ENCODE measurements at places on chromosomes 7 and 10. TPM values are rescaled to one million over a fixed set of nuclear protein-coding genes. Genes with fewer than 3 reads are reported as not detected.

Gene SEMA3E
- 883 TPM for total RNA-seq

Gene AGFG2
- total RNA-seq, result 8.5 TPM

Gene INTS1
- total RNA-seq, result 120 TPM

Gene GBX1
- total RNA-seq, result not detected

Gene SNX10
- total RNA-seq, result 13.2 TPM

Gene CRYGN
- total RNA-seq, result 3.9 TPM

Gene ITPRID1
- 4.6 TPM for total RNA-seq

Gene SMO
- 41.1 TPM for total RNA-seq

Gene FOXI2
- 1.3 TPM for total RNA-seq

Gene RASSF4
- total RNA-seq, result 11.7 TPM

Gene NPM3
- 82.2 TPM for total RNA-seq

Gene AGR2
- not detected for total RNA-seq

Gene RBM28
- 29.2 TPM for total RNA-seq

Gene GPR15LG
- total RNA-seq, result not detected

Gene PNLIPRP3
- not detected for total RNA-seq

Gene HOXA10
- not detected for total RNA-seq

Gene DNAH11
- 0.99 TPM for total RNA-seq

Gene ELFN1
- 5.0 TPM for total RNA-seq

Gene MBL2
- not detected for total RNA-seq

Gene RADIL
- total RNA-seq, result 41.7 TPM

Gene MINPP1
- total RNA-seq, result 32.1 TPM

- no peak for DNase-seq
Observed at GRCh38 chr7:91657483-91658071, 222.9 kb downstream of the MTERF1 start.

GRCh38 chr10:58107506-58107905 is 160.2 kb downstream of the IPMK start:
- no peak for DNase-seq

DNA sequence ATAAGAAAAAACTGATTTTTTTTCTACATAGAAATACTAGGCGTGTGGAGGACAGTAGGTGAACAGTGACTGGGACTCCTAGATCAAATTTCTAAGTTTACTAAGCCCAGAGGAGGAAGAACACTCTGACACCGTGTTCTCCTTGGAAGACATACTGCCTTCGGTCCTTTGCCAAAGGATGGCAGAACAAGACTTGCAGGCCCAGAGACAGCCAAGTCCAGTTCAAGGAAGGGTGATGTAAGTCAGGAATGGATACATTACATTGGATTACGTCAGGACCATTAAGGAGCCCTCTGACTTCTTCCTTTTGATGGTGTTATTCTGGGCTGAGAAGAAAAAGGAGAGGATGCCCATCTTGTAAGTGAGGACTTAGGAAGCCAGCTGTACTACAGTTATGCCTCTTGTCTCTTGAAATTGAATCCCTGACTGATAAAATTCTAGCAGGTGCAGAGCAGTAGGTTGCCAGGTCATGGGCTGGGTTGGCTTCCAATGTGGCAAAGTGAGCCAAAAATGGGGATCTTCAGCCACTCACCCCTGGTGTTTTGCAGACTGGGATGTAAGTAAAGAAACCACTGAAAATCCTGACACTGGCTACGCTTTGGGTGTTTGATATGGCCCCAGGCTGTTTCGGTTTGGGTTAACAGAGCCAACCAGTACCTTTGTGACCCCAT is 45.1 kb downstream of the RELN start:
- no peak for DNase-seq

GRCh38 chr7:13288516-13288915 is 601.1 kb downstream of the ARL4A start:
- no peak for DNase-seq

GRCh38 chr10:101834341-101834740 is 9.3 kb downstream of the KCNIP2 start:
- no peak for DNase-seq

DNA sequence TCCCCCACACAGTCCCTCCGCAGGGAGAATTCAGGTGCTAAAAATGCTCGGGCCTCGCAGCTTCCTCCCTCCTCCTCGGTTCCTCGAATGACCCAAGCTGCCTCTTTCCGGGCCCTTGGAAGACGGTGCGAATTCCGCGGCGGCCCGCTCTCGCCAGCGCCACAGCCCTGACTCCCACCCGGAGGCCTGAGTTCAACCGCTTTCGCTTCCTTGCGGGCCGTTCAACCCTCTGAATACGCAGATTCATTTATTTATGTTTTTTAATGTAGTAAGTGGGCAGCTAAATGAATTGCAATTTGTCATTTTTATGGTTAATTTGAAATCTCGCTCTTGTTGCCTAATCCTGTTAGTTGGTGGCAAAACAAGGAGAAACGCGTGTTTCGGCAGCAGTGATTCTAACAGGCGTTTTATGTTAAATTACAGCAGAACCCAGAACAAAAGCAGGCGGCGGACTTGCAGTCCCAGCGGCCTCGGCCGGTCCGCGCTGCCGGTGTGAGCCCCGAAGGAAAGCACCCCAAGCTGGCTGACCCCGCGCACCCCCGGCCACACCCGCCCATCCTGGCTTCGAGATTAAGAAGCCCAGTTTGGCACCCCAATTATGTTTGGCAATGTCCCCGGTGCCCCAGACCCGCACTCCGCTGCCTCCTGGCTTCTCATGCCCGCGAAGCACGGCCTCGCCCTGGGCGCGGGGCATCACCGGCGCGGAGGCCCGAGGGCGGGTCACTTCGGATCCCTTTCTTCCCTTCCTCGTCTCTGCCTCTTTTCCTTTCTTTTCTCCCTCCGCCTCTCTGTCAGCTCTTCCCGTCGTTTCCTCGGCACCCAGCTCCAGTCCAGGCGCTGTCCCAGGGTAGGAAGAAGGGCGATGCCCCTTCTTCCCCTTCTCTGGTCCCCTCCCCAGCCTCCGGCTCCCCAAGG is 75.9 kb downstream of the INSIG1 start:
- DNase-seq, result peak; percentile 69

GRCh38 chr10:71547312-71547711 is 150.6 kb downstream of the CDH23 start:
- no peak for DNase-seq

GRCh38 chr7:102866535-102867215 is 46.1 kb upstream of the LRRC17 start:
- no peak for DNase-seq

DNA sequence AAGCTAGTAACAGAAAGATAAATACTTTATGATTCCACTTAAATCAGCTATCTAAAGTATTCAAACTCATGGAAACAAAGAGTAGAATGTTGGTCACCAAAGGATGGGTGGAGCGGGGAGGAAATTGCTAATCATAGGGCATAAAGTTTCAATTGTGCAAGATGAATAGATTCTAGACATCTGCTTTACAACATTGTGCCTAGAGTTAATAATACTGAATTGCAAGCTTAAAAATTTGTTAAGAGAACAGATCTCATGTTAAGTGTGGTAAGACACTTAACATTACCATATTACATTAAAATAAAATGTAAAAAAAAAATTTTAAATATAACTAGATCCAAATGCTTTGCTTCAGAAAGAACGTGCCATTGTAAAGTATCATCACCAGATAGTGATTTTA is 411.1 kb upstream of the MBL2 start:
- DNase-seq, result no peak

- DNase-seq, result no peak
Observed at GRCh38 chr7:104950754-104951153, 63.3 kb upstream of the KMT2E start.

- peak; percentile 81 for DNase-seq
Observed at GRCh38 chr10:80537736-80538480, at the start of gene SH2D4B. Gene SH2D4B, plus strand, starts transcription at chr10:80537902. Its CDS starts 430 bp downstream, at chr10:80538332.

GRCh38 chr10:91689731-91690168 is 56.9 kb upstream of the PPP1R3C start:
- no peak for DNase-seq

- DNase-seq, result peak; percentile 71
Observed at GRCh38 chr7:92461027-92462003, 14.0 kb downstream of the GATAD1 start.

DNA sequence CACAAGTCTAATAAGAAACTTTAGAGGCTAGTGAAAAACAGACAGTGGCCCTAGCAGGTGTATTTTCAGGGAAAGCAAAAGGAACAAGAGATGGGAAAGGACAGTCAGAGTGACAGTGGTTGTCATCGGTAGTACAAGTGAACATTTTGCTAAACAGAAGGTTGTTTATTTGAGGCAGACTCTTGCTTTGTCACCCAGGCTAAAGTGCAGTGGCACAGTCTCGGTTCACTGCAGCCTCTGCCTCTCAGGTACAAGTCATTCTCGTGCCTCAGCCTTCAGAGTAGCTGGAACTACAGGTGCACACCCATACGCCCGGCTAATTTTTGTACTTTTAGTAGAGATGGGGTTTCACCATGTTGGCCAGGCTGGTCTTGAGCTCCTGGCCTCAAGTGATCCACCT is 195.8 kb downstream of the RELN start:
- DNase-seq, result no peak

DNA sequence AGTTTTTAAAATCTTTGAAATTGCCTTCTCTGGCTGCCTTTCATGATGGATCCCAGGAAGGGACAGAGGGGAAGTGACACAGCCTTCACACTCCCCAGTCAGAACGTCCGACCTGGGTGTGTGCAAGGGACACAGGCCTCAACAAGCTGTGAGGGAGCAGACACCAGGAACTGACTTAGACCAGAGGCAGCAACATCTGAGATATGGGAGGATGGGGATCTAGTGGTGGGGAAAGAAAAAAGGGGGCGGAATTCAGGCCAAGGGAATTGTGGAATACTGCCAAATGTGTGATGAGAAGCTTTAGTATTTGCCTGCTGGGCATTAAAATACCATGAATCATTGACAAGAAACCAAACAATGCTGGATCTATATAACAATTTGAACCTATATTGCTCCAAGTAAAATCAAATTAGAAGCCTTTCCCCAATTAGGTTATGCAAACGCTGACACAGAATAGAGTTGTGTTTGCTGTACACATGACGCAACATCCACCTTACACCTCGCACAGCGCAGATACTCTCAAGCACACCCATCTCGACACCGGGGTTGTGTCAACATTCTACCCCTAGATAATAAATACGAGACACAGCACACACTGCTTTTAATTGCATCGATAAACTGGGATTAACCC is 17.2 kb upstream of the MNX1 start:
- no peak for DNase-seq

GRCh38 chr7:155377838-155378579 is 79.9 kb upstream of the EN2 start:
- peak; percentile 78 for DNase-seq

GRCh38 chr7:156919132-156919713 is 26.2 kb upstream of the LMBR1 start:
- DNase-seq, result no peak

DNA sequence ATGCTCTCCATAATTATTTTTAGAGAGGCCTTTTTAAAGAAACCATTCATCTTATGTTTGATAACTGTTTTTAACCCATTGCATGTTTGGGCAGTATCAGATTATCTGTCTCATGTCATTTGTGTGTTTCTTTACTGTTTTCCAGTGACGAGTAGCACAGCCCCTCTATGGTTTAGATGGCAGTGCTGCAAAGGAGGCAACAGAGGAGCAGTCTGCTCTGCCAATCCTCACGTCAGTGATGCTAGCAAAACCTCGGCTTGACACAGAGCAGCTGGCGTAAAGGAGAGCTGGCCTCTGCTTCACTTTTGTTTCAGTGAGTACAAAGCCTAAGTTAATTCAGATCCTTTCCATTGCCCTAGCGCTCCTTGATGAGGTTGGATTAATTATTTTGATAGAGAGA is 80.4 kb upstream of the GARIN1A start:
- DNase-seq, result no peak

- DNase-seq, result peak; percentile 75
Observed at GRCh38 chr10:100828738-100829096, 83.3 kb downstream of the PAX2 start.

DNA sequence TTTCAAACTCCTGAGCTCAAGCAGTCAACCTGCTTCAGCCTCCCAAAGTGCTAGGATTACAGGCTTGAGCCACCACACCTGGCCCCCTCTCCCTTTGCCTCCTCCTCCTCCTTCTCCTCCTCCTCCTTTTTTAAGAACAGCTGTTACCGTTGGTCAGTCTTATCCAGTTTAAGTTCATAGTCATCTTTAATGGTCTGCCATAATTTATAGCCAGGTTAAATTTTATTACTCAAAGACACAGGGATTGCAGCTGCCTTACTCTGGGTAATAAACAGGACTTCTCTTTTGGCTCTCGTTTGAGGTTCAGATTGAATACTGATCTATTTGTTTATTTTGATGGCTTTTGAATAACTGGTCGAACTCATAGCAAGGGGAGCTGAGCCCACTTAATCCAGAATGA is 35.2 kb downstream of the ATOH7 start:
- DNase-seq, result no peak

GRCh38 chr7:1895664-1896515 is 225.8 kb downstream of the ELFN1 start:
- no peak for DNase-seq

DNA sequence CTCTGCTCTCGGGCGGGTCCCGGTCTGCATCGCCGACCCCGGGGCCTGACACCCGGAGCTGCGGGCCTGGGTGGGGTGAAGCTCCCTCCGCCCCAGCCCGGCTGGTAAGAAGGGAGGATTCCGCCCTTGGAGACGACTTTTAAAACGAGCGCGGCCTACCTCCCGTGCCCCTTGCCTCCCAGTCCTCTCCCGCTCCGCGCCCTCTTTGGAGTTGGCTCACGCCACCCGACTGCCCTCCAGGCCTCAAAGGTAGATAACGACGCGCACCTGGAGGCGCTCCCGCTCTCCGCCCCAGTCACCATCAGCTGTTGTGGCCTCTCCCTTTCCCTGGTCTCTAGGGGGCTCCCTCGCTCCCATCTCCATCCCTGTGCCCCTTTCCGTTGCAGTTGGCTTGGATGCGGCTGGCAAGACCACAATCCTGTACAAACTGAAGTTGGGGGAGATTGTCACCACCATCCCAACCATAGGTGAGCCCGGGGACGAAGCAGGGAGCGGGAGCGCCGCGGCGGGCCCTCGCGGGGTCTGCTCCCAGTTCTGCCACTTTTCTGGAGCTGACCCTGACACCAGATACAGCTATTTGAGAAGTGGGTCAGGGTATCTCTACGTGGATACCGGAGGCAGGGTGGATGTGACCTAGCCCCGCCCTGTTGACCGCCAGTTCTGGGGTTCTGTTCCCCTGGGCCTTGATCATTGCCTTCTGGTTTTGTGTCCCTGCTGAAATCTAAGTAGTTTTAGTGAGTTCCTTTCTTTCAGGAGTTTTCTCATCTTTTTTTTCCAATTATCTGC is 679 bp downstream of the ARF5 start:
- peak; percentile 93 for DNase-seq

GRCh38 chr10:22683140-22683389 is 31.3 kb downstream of the PIP4K2A start:
- no peak for DNase-seq

- DNase-seq, result no peak
Observed at GRCh38 chr10:100886091-100886490, 26.7 kb upstream of the SLF2 start.

GRCh38 chr10:43845121-43845520 is 196.4 kb upstream of the ZNF32 start:
- DNase-seq, result no peak

DNA sequence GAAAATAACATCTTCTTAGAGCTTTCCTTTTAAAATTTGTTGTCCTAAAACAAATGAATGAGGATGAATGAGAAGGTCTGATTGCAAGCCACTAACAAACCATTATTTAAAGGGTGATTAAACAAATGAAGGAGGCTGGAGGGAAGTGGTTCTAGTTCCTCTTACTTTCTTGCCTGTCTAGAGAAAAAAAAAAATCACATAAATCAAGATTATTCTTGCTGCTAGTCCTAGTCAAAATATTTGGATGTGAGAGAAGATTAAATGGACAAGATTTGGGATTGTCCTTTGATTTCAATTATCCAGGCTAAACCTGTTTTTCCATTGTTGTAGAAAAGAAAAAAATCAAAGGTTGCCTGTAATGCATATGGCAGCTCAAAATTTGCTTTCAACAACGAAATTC is 3.3 kb downstream of the SKAP2 start:
- no peak for DNase-seq
